ENCODE measurements at places on chromosomes 6 and 20.

GRCh38 chr20:50611128-50611810 lies 80.1 kb downstream of the RIPOR3 start:
- DNase-seq: peak; percentile 7

DNA sequence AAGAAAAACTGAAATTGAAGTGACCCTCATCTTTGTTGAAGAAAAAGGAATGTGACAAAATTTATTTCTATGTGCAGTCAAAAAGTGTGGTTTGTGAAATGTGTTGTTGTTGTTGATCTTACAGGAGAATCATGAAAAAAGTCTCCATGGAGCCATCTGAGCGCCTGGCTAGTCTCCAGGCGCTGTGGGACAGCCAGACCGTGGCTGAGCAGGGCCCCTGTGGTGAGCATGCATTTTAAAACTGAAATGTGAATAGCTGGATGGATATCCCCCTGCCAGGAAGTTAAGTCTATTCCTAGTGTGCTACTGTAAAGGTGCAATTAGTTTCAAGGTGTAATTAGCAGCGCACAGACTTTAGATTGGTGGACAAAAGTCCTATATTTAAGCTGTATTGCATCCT lies 170.6 kb downstream of the CARMIL1 start:
- DNase-seq: no peak

- DNase-seq: peak; percentile 65
Measured at GRCh38 chr6:6008648-6009421, 2.1 kb upstream of the NRN1 start.

GRCh38 chr6:63674635-63675034 lies 39.0 kb downstream of the PHF3 start:
- DNase-seq: no peak

DNA sequence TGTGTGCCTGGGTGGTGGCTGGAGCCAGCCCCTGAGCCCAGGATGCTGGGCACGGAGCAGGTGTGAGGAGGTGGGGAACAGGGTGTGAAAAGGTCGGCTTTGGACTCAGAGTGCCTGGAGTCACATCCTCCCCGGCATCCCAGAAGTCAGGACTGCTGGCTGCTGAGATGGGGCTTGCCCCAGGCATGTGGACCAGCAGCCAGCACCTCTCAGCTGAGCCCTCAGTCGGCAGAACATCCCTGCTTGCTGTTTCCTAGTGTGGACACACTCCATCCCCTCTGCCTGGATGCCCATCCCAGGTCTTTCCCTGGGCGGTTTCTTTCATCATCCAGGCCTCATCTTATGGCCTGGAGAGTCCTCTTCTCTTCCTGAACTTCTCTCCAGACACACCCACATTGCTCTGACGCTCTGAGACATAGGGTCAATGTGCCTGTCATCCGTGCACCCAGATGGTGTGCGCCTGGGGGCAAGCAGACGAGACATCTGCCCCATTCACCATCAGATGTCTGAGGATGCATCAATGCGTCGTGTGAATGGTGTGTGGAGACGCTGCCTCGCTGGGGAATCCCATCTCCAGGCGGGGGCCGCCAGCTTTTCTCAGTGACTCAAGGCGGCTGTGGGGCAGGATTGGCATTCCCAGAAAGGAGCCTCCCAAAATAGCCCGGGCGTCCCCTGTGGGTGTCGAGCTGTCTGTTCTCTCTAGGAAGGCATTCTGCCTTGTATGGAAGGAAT lies 104.2 kb downstream of the SYCP2 start:
- DNase-seq: peak; percentile 31

- peak; percentile 84 for DNase-seq
Measured at GRCh38 chr6:147974376-147974775, 368.3 kb upstream of the SASH1 start.

DNA sequence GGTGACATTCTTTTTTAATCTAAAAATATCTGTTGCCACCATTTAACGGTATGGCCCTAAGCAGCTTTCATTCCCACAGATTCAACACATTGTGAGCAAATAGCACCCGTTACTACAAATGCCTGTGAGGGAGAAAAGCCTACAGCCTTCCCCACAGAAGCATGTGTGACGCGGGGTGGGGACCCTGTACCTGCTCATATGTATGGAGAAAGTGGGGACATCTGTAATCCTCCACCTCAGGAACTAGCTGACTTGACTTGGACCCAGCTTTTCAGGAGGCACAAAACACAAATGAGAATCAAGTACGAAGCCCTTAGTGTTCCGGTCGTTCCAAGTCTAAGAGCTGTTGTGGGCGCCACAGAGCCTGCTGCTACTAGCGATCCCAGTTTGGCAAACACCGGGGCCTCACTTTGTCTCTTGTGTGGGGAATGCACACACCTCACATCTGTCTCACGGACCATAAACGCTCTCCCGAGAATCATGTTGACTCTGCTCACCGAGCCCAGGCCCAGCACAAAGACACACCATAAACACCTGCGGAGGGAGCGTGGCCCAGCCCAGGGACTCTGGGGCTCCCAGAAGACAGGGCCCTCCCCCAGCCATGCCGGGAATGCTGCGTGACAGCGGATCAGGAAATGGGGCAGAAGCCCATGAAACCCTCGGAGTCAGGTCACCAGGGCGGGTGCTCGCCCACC lies 21.6 kb downstream of the DLL1 start:
- no peak for DNase-seq

GRCh38 chr6:43178951-43179830 lies 2.8 kb upstream of the CUL9 start:
- no peak for DNase-seq

- no peak for DNase-seq
Measured at GRCh38 chr20:41418031-41418430, 51.4 kb upstream of the EMILIN3 start.

GRCh38 chr6:112155886-112156285 lies 68.5 kb downstream of the FAM229B start:
- peak; percentile 41 for DNase-seq

All from EH (cell line).